ENCODE measurements at places on chromosomes 5 and 9.

- DNase-seq = no peak
These were observed 265.4 kb downstream of the DTWD2 start for GRCh38 chr5:118723021-118723338.

DNA sequence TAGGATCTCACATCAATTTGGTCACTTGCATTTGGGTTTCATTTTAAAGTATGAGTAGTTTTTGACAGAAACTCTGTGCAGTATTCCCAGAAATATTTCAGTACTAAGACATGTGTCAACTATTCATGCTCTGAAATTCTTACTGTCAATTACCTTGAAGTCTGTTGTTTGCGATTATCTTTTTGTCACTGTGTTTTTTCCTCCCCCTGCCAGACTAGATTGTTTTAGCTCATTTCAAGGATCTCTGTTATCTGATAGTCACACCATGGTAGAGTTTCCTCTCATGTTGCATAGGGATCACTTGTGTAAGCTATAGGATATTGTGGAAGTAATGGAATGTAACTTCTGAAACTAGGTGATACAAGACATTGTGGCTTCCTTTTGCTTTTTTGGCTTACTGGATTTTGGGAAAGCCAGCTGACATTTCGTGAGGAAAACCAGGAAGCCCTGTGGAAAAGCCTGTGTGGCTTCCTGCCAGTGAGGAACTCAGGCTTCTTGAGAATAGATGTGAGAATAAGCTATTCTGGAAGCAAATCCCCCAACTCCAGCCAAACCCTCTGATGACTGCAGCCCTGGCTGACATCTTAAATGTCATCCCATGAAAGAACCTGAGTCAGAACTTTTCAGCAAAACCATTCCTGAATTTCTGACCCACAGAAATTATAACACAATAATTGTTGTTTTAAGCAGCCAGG is 122.2 kb downstream of the FGF10 start:
- DNase-seq = no peak

- no peak for DNase-seq
These were observed 4.4 kb upstream of the DCTN4 start for GRCh38 chr5:150763023-150763769.

- no peak for DNase-seq
These were observed 269.7 kb downstream of the RAB3C start for GRCh38 chr5:58852566-58852965.

- DNase-seq = no peak
These were observed 997.5 kb upstream of the CTNND2 start for GRCh38 chr5:12901696-12902095.

- no peak for DNase-seq
These were observed 763.8 kb downstream of the DTWD2 start for GRCh38 chr5:118224546-118224945.

DNA sequence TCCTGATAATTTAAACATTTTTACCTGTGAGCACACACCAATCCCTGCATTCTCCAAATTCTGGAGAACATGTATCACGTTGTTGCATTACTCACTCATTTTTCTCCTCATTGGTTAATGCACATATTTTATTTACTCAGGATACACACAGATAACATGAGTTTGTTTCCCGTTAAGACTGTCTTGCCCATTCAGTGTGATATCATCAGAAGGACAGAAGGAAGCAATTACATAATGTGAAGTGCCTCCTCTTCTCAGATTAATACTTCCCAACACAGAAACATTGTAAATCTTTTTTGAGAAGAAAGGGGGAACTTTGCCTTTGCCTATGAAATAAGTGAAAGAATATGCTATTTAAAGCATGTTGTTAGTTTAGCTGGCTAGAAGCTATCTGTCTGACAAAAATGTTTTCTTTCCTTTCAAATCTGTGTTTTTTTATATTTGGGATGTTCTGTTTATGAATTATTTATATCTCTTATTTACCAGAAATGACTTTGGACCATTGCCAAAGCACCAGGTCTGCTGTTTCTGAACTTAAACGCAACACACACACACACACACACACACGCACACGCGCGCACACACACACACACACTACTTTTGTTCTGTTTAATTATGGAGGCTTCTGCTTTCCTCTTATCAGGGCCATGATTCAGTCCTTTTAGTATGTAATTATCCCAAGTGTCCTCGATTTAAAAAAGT is 186.5 kb downstream of the CHSY3 start:
- DNase-seq = no peak

DNA sequence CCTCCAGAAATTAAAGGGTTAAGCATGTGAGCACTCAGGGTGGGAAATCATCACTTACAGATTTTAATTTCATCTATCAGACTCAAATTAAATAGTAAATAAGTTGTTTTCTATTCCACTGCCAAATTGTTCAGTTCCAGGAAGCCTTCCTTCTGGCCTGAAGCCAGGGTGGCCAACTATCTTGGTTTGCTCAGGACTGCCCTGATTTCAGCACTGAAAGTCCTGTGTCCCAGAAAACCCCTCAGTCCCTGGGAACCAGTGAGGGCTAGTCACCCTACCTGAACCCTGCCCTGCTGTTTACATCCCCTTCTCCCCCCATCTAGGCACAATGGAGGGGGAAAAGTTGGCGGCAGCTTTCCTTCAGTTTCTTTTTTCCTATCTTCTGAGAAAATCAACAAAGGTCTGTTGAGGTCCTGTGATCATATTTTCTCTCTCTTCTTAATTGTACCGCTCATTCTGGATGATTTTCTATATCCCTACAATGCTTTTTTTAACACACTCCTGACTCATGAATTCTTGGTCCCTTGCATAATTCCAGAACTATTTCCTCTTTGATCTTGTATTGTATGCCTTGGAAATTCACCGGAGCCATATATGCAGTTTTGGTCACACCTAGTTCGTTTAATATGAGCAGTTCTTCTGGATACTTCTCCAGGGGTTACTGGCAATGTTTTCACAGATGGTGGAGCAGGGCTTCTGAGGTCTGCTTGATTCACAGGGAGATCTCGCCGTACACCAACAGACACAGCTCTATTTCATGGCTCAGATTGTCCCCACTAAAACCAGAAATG is 103.8 kb downstream of the MAP1B start:
- no peak for DNase-seq

GRCh38 chr5:777756-778161 is 6.8 kb downstream of the ZDHHC11B start:
- no peak for DNase-seq

DNA sequence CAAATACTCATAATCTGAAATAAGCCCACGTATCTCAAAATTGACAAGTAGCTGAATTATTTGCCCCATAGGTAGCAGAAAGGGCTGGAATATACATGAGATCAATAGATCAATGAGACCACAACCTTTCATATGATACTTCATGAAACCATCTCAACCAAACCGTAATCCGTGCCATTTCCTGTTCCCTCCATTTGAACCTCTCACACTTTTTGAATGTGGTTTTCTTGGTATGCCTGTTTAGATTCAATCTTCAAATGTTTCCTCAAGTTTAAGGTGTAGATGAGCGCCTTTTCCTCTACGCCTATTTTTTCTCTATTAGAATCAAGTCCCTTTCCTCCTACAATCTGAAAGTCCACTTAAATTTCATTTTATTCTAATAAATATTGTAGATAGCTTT is 805.5 kb downstream of the EFNA5 start:
- DNase-seq = peak; percentile 44

DNA sequence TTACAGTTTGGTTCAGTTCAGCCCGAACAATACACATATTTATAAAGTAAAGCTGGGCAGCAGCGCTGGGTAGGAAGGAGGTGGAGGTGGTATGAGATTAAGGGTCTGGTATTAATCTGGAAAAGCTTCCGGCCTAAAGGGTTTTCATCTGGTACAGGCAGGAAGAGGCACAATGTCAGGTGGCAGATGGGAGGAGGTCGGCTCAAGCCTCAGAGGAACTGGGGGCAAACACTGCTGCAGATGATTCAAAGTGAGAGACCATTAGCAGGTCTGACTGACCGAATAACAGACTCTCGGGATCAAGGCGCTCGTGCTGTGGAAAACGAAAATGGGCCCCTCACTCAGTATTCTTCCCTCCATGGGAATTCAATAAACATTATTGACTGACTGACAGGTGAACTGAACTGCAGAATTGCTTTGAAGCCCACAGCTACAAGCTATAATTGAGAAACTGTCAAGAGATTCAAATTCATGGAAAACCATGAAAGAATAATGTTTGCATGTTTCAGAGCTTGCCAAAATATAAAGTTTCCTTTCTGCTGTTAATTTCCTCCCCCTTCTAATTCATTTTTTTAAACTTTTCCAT is 75.3 kb downstream of the TMEM167A start:
- DNase-seq = no peak

DNA sequence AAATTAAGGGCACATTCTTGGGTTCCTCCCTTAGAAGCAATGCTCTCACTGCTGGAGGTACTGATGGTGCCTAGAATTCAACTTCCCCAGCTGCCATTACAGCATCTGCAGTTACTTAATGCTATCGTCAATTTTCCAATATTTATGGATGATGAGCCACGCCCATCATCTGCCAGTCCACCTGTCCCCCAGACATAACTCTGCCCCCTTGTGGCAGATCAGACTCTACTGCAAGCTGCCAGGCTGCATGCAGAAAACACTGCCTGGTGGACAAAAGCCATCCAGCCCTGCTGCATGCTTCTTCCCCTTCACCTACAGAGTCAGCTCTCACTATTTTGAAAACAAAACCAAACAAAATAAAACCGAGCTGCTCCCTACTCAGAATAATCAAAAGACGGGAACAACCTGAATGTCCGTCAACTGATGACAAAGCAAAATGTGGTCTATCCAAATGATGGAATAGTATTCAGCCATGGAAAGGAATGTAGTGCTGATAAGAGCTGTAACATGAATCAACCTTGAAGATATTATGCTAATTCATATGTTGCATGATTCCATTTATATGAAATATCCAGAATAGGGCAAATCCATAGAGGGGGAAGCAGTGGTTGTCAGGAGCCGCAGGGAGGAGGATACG is 66.4 kb downstream of the RETREG1 start:
- DNase-seq = peak; percentile 75

GRCh38 chr9:129604766-129605163 is 16.1 kb downstream of the C9orf50 start:
- DNase-seq = no peak

- peak; percentile 59 for DNase-seq
These were observed 753 bp downstream of the FANCC start for GRCh38 chr9:95316794-95317118.

GRCh38 chr9:115359017-115359780 is 241.2 kb upstream of the TNC start:
- no peak for DNase-seq

GRCh38 chr5:111704452-111705085 is 52.4 kb downstream of the NREP start:
- no peak for DNase-seq

GRCh38 chr5:41223962-41224361 is 10.6 kb upstream of the C6 start:
- DNase-seq = no peak

DNA sequence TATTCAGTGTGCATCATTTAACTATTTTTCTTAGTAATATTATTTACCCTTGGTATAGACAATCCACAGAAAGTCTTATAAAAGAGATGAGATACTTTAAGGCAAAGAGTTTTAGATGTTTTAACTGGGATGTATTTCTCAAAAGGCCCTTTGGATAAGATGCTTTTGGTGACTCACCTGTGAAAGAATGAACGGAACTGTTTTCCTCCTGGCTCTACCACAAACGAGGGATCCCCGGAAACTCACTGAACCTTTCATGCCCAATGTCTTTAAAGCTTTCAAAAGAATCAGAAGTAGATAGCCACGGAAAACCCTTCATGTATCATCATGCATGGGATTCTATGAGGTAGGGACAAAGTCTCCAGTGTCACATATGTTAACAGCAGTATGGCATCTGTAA is 1.6 kb downstream of the ZNF782 start:
- DNase-seq = no peak

DNA sequence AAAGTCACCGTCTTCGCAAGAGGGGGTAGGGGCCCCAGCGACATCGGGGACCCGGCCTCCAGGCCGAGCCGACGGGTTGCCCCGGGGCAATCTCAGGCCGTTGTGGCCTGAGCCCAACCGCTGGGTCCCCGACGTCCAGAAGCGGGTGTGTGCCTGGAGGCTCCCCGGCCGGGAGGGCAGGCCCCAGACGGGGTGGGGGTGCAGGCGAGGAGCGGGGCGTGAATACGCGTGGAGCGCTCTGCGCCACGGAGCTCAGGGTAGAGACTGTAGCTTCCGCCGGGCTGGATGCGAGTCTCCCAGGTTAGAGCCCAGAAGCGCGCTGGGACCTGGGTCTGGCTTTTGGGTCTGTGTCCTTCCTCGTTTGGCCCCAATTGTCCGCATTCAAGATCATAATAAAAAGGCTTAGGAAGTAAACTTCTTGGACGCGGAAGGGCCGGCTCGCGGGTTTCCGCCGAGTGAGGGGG is 3.5 kb downstream of the BARX1 start:
- no peak for DNase-seq

DNA sequence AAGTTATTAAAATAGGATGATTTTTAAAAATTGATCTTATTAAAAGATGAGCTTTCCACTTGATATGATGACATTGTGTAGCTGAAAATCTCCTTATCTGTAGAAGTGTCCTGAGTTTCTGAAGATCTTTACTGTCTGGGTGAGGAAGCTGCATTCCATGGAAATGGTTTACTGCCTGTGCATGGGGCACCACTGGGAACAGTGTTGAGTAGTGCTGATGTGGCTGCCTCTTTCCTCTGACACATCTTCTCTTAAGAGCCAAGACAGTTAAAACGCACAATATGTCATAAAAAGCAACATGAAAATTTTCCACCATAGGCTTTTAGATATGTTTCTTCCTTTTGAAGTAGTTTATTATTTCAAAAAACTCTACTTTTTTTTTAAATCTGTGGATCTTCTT is 24.6 kb downstream of the SECISBP2 start:
- no peak for DNase-seq

DNA sequence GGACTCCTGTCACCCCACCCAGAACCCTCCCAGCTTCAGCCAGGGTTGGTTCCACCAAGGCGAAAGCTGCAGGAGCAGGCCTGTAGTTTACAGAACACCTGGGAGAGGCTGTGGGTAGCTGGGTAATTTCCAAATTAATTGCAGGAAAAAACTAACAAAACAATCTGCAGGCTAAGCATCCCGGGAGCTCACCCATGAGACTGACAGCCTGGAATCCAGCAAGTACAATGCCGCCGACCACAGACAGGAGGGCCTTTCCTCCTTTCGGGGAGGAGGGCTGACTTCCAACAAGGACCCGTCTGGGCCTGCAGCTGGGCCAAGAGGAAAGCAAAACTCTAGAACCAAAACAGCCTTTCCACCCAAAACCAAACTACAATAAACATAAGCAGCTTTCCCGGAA is 10.3 kb downstream of the FOXE1 start:
- no peak for DNase-seq
